ENCODE measurements at places on chromosomes 1 and 21. TPM values are rescaled to one million over a fixed set of nuclear protein-coding genes. Genes with fewer than 3 reads are reported as not detected.

SPRR3 gene
- total RNA-seq = not detected

GPR37L1 gene
- not detected for total RNA-seq

FAM177B gene
- total RNA-seq = not detected

IGSF21 gene
- not detected for total RNA-seq

CCDC30 gene
- total RNA-seq = 1.6 TPM

HCRTR1 gene
- total RNA-seq = not detected

TMEM200B gene
- not detected for total RNA-seq

OLFML3 gene
- 0.20 TPM for total RNA-seq

SPSB1 gene
- 17.4 TPM for total RNA-seq

NLRP3 gene
- total RNA-seq = 0.40 TPM

CR1L gene
- not detected for total RNA-seq

NMNAT2 gene
- 0.03 TPM for total RNA-seq

MMEL1 gene
- total RNA-seq = 1.5 TPM

DISP1 gene
- 1.4 TPM for total RNA-seq

FGR gene
- not detected for total RNA-seq

UBASH3A gene
- 70.6 TPM for total RNA-seq

SLC2A5 gene
- total RNA-seq = 0.25 TPM

OR2L3 gene
- total RNA-seq = not detected

FCRL2 gene
- total RNA-seq = not detected

PCP4 gene
- total RNA-seq = not detected

LCE1E gene
- not detected for total RNA-seq

CTSS gene
- 123 TPM for total RNA-seq
